Spinal cord (tissue), 10 donors: ENCODE measurements at places on chromosomes 7 and 10. TPM values are rescaled to one million over a fixed set of nuclear protein-coding genes. Genes with fewer than 3 reads are reported as not detected.

DNA sequence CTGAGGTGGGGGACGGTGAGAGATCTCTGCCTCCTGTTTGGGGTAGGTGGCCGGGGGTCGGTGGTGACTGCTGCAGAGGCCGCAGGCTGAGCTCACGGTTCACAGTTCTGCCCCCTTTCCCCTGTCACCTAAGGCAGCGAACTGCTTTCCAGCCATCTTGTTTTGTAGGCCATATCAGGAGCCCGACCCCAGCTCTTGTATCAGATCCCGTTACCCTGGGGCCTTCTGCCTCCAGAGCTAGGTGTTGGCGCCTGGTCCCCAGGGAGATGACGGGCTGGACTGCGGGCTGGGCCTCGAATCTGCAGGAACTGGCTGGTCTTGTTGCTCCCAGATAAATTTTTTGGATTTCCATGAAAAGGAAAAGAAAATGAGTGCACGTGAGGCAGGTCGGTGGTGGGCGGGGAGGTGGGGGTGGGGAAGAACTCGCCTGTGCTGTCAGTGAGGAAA lies 183.0 kb downstream of the DNAJB6 start:
- no peaks in the 10 kb centered on the region for H3K36me3 ChIP-seq
- DNase-seq = no peak
- H3K4me3 ChIP-seq = no peak overlapping the region
- no peak overlapping the region for H3K27ac ChIP-seq
- H3K4me1 ChIP-seq = peaks cover 4% of the 10 kb centered on the region
- peaks cover 2% of the 10 kb centered on the region for H3K27me3 ChIP-seq

DNA sequence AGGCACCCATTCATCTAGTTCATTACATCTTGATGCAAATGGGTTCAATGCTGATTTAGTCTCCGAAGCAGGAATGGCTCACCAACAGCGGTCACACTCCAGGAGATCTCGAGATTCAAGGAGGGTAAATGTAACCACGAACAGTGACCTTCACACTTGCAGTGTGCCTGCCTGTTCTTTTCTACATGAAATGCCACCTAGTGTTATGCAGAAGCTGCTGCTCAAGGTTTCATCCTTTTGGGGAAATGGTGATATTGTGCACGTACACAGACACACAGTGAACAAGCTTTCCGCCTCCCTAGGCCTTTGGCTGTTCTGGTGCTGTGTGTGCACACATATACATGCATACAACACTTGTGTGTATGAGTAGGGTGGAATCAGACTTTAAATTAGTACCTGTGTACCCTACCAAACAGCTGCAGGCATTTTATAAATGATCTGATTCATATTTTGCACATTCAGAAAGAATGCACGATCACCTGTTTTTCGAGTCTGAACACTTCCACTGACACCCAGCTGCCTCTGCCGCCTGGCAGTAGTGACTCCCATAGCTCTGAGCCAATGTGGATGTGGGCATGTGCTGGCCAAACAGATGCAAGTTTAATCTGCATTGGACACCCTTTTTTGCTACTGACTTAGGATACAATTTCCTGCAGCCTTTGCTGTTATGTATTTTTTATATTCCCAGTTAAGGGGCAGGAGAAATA lies 100.5 kb downstream of the TACC2 start:
- no peaks in the 10 kb centered on the region for H3K36me3 ChIP-seq
- H3K27ac ChIP-seq = no peak overlapping the region
- DNase-seq = no peak

- H3K4me3 ChIP-seq = no peak overlapping the region
- H3K4me1 ChIP-seq = peaks cover 3% of the 10 kb centered on the region
- peaks cover 66% of the 10 kb centered on the region for H3K36me3 ChIP-seq
- no peak overlapping the region for H3K27ac ChIP-seq
Measured at GRCh38 chr7:45686441-45687184, 112.4 kb downstream of the ADCY1 start.

- no peaks in the 10 kb centered on the region for H3K36me3 ChIP-seq
- no peak for DNase-seq
- H3K4me1 ChIP-seq = no peaks in the 10 kb centered on the region
- no peaks in the 10 kb centered on the region for H3K27me3 ChIP-seq
Measured at GRCh38 chr7:16711730-16712129, 41.8 kb upstream of the TSPAN13 start.

- H3K4me1 ChIP-seq = peaks cover 17% of the 10 kb centered on the region
- DNase-seq = no peak
- H3K27ac ChIP-seq = peak overlapping the region; percentile 25
- no peaks in the 10 kb centered on the region for H3K27me3 ChIP-seq
- no peak overlapping the region for H3K4me3 ChIP-seq
- H3K36me3 ChIP-seq = no peaks in the 10 kb centered on the region
Measured at GRCh38 chr10:70589762-70590654, 12.5 kb downstream of the PRF1 start.

GIMAP7 gene
- total RNA-seq = 3.3 TPM
